ENCODE measurements at places on chromosomes 7 and 10. TPM values are rescaled to one million over a fixed set of nuclear protein-coding genes. Genes with fewer than 3 reads are reported as not detected.

DNA sequence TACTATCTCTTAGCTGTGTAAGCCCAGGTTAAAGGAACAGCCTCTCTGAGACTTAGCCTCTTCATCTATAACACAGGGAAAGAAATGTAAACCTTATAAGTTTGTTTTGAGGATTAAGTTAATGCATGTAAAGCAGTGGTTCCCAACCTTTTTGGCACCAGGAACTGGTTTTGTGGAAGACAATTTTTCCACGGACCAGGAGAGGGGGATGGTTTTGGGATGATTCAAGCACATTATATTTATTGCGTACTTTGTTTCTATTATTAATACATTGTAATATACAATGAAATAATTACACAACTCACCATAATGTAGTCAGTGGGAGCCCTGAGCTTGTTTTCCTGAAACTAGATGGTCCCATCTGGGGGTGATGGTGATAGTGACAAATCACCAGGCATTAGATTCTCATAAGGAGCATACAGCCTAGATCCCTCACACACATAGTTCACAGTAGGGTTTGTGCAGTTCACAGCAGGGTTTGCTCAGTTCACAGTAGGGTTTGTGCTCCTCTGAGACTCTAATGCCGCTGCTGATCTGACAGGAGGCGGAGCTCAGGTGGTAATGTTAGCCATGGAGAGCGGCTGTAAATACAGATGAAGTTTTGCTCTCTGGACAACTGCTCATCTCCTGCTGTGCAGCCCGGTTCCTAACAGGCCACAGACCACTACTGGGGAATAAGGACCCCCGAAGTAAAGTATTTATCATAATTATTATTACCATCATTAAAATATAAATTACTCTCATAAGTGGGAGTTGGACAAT, 41.3 kb upstream of the ANK3 start:
- no peak for DNase-seq

DNA sequence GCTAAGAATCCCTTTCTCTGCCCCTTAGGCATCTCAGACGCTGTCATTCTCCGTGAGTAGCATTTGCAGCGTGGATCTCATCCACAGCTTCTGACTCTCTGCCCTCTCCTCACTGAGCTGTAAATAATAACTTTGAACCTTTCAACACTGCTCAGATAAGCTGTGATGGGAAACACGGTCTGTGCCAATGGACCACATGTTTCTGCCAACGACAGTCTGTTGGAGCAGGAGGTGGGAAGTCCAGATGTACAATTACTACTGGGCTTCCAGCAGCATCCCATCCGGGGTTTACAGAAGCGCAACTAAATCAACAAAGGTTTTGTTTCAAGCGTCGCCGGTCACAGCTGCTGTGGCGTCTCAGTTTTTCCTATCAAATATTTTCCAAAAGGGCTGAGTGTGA, 1110.6 kb downstream of the TYW1 start:
- DNase-seq = no peak

DNA sequence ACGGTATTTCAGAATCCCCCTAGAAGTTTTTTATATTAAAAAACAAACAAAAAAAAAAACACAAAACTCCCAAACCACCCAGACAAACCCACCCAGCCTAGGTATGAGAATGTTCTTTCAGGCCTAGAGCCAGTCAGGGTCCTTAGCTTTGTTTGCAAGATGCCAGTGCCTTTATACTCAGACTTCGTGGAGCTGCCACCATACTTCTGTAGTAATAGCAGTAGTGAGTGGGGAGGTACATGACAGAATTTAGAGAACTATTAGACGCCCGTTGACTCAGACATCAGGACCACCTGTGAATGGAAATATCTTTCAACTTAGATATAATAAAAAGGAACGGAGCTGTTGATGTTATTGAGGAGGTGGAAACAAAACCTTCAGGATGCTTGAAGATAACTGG, 138.2 kb upstream of the MKLN1 start:
- DNase-seq = no peak

DNA sequence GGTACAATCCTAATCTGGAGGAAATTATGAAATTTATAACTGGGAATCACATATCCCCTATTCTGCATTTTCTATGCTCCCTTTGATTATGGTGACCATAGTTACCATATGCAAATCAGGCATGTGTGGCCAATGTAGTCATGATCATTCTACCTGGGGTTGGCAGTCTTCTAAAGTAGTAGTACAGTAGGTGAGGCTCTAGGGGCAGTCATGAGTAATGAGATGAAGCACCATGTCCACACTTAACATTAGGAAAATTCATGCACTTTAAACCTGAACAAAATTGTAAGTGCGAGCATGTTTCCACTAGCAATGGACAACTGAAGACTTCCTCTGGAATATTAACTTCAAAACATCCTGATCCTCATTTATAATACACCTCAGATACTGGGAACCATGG, 545.9 kb downstream of the SUGCT start:
- no peak for DNase-seq

DNA sequence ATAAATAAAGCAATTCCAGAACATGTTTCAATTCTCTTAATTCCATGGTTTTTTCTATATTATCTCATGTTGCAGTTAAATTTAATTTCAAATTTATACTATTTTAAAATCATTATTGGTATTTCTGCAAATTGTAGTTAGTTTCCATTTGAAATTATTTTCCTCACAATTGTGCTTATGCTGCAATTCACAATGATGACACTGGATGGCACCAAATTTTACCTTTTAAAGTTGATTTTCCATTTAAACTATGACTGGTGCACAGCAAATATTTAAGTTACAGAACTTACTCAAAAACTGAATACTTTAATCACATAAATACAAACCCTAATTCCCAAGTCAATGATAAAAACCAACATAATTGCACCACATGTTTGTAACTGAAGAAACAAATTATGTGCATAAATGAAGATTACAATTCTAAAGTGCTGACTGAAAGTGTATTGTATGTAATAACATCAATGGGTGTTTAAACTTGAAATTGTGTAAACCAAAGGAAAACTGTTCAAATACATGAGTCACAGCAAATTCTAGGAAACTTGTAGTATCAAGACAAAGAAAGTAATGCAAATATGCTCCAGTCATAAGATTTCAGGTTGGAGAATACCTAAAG, 75.3 kb upstream of the AASS start:
- DNase-seq = no peak

GRCh38 chr10:116080553-116080952, 192.5 kb downstream of the GFRA1 start:
- DNase-seq = no peak

DNA sequence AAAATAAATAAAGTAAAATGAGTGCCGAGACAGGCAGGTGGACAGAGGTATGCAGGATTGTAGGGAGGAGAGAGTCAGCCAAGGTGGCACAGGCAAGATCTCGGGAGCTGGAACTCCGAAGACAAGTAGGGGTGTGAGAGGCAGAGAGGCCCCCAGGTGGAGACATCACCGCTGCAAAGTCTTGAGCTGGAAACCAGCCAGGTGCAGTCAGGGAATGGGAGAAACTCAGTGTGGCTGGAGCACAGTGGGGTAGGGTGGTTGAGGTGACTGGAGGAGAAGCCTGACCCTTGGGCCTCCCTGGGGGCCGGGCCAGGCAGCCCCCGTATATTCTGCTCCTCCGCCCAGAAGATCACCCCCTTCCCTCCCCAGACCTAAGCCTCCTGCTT, 4.2 kb downstream of the EPHB4 start:
- DNase-seq = no peak

DNA sequence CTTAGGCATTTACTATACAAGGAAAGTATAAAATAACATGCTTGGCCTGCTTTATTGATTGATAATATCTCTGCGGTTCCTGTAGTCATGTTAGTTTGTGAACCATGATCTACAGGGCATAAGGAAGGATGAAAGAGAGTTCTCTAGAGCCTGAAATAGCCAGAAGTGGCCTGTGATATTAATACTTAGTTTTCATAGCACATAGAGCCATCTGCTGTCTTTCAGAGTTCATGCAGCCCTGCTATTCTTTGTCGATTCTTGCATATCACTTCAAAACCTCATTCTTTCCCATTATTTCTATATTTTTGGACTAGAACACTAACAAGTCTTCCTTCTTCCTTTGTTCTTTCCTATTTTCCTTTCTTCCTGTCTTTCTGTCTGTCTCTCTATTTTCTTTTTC, 26.4 kb upstream of the PRKG1 start:
- DNase-seq = no peak

DNA sequence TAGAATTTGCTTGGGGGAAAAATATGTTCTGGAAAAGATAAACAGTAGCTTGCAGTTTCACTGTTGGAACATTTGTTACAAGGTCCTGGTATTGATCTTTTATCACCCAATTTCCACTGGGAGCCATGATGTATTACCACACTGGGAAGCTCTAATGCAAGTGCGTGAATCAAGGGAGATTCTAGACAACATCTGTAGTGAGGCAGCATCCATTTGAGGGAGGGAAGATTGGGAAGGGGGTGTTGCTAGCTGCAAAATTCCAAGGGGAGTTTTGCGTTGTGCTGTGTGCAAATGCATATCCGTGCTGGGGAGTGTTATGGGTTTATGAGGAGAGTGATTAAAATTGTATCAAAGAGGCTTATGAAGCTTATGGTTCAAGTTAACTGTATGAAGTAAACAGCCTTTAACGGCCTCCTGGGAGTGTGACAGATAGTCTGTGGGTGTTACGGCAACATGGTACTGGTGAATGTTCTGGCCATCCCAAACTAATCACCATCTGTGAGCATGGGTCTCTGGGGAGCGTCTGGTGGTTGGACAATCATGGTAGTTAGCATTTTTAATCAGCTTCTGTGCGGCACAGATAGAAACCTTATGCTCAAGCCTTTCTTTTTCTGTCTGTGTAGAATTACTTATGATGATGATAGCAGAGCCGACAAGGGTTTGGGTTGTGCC, 601.9 kb upstream of the GALNT17 start:
- no peak for DNase-seq

DNA sequence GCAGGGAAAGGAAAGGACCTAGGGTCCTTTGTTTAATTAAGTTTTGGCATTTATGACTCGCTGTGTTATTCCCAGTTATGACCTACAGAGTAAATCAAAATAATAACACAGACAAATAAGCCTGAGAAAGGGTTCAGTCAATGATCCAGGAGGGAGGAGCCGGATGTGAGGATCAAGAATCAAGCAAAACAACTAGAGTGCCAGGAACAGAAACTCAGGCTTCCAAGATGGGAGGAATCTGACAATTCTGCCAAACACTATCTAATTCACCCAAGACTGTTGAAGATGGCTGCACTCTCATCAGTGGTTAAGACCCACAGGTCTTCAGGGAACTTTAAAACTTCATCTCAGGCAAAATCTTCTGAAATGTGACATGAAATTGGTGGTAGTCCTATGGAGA, 50.3 kb upstream of the PIP4K2A start:
- no peak for DNase-seq

DNA sequence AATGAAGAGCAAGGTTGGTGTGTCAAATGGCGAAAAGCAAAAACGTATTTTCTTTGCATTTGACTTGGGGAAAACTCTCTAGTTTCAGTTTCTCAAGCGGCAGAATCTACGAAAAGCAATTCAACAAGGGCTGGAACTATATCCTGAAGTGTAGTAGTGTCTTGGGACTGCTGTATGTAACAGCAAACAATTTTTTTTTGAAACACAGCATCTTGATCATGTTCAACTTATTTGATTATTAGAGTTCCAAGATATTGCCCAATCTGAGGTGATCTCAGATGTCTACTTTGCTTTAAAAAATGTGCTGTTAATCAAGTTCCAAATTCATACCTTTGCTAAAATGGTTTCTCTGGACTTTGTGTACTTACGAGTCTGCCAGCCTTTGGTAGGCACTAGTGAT, 120.6 kb downstream of the ZWINT start:
- DNase-seq = no peak

- no peak for DNase-seq
These were observed 190 bp downstream of the TCERG1L start for GRCh38 chr10:131311402-131311660.

DNA sequence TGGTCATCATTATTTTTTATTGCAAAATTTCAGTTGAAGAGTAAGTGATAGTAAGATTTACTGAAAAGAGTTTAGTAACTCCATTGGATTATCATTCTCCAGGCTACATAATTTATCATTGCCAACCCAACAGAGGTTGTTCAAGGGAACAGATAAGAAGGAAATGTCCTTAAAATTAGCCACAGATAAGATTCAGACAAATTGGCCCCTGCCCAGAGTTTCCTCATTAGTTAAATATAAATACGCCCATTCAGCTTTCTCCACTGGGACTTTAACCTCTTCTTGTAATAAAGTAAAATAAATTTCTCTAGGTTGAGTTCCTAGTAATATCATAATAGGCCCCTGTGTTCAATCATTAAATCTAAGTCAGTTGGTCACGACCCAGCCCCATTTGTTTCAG, 27.7 kb upstream of the PHYHIPL start:
- DNase-seq = no peak

- DNase-seq = no peak
These were observed 107.4 kb downstream of the ATXN7L1 start for GRCh38 chr7:105768898-105769507.

DNA sequence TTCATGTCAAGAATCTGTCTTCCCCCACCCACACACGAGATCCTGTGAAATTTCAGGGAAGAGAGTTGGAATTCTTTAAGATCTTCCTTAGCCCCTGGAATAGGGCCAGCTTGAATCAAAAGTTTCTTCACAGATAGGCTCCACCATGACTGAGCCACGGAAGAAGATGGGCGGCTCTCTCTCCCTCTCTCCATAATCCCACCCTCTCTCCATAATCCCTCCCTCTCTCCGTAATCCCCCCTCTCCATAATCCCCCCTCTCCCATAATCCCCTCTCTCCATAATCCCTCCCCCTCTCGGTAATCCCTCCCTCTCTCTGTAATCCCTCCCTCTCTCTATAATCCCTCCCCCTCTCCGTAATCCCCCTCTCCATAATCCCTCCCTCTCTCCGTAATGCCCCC, 20.4 kb downstream of the SHH start:
- no peak for DNase-seq

DNA sequence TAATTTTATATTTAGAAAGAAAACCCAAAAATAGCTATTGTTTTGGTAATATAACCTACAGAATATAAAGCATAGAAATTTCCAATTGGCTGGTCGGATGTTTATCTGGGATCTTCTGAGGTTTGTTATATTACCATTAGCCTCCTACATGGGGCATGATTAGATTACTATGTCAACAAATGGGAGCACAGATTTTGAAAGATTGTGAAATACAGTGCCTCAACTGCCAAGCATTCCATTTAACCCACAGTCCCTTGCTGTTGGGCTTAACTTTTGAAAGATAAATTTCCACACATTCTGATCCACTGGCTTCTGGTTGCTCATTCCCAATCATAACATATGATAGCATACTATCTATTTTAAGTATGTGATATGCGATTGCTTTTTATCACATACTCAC, 455.4 kb upstream of the C7orf33 start:
- DNase-seq = no peak

GRCh38 chr10:14587540-14588083, 187.1 kb downstream of the FAM107B start:
- DNase-seq = no peak

GRCh38 chr10:93719901-93720300, 17.5 kb upstream of the FRA10AC1 start:
- DNase-seq = no peak

UCN3 gene
- not detected for total RNA-seq

VWA2 gene
- total RNA-seq = not detected

CTNNA3 gene
- not detected for total RNA-seq

IDI1 gene
- 26.2 TPM for total RNA-seq

ZC3HAV1L gene
- 5.1 TPM for total RNA-seq

VAX1 gene
- total RNA-seq = not detected

SPAM1 gene
- not detected for total RNA-seq

HOXA3 gene
- total RNA-seq = not detected
